ENCODE measurements at places on chromosomes 2 and 18.

GRCh38 chr2:84482603-84483002 lies 23.5 kb upstream of the SUCLG1 start:
- no peak for DNase-seq

DNA sequence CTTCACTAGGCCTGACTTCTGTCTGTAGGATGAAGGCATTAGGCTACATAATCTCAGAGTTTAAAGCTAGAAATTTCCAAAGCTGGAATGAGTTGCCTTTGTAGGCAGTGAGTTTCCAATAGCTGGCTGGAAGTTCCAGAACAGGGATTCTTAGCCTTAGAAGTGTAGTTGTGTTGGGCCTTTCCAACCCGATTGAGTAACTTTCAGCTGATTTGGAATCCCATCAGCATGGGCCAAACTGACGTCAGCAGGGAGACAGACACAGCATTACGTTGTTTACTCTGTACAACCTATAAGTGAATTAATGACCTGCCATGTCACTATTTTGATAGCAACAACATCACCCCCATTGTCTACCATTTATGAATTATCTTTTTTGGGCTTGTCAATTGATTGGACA lies 56.9 kb downstream of the SETBP1 start:
- DNase-seq = no peak

GRCh38 chr2:145875016-145875415 lies 1355.1 kb upstream of the ZEB2 start:
- no peak for DNase-seq

DNA sequence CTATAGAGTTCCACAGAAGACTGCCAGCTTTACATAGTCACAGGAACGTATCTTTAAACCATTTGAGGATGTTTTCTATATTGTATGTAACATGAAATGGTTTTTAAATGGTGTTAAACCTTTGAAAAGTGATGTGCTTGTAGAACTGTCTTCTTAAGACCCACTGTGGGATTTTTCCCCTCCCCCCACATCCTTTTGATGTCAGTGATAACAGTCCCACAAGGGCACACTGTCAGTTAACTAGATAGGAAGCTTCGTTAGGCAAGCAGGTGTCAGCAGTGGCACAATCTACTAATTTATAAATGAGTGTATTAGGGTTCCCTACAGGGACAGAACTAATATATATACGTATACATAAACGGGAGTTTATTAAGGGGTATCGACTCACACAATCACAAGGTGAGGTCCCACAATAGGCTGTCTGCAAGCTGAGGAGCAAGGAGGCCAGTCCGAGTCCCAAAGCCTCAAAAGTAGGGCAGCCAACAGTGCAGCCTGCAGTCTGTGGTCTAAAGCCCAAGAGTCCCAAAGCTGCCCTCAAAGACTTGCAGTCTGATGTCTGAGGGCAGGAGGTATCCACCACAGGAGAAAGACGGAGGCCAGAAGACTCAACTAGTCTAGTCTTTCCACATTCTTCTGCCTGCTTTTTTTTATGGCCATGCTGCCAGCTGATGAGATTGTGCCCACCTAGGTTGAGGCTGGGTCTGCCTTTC lies 23.8 kb upstream of the HNRNPLL start:
- DNase-seq = no peak

- DNase-seq = no peak
These were observed 143.9 kb upstream of the SLC39A10 start for GRCh38 chr2:195513119-195513518.

GRCh38 chr2:105113616-105114291 lies 75.9 kb downstream of the MRPS9 start:
- no peak for DNase-seq

DNA sequence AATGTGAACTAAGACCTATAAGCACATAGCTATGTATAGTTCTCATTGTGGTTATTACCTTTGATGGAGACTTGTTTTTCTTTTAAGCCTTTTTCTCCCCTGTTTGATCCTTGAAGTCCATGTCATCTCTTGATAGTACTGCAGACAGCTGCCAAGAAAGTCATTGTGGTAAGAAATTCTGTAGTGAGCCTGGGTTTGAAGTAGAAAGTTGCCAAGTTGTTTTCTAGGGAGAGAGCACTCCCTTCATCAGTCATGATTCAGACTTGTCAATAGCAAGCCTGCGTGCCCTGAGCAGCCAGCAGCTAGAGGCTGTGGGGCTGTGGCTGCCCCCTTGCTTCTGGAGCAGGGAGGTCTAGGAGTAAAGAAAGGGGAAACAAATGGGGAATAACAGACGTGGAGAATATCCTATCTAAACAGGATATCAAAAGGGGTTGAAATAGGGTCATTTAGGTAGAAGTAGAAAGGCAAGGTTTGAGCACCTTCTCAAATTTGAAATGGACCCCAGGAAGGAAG lies 8.4 kb downstream of the SP5 start:
- no peak for DNase-seq

DNA sequence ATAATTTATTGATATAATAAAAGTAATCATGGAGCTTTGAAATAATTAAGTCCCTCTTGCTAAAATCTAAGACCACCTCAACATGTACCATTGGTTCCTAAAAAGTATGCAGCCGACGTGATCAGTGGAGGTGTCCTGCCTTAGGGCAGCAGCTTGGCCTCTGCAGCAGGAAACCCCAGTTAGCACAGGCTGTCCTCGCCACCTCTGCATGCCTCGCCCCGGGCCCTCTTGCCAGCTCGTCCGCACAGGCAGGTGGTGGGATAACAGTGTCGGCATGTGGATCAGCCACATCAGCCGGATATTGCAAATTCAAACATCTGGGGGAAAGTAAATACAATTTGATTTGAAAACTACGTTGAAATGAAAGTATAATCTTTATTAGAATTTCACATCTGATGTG lies 22.9 kb downstream of the COA5 start:
- no peak for DNase-seq

- no peak for DNase-seq
These were observed 451.1 kb upstream of the TRIB2 start for GRCh38 chr2:12265646-12266045.
